ENCODE measurements at places on chromosomes 6 and 20.

DNA sequence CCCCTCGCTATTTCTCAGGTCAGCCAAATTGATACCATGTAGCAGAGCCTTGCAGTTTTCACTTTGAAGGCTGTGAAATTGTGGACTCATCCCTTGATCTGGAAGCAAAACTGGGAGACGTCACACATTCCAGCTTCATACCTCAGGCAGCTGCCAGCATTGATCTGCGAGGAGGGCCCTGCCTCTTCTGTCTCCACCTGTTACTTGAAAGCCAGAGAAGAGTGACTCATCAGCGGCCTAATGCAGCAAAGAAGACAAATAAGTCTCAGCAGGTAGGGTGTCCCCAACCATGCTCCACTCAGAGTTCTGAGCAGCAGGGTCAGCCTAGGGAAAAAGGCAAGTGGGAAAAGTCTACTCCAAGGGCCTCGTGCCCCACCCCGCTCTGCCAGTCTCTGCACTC, 69.4 kb upstream of the BMP2 start:
- no peak for DNase-seq

DNA sequence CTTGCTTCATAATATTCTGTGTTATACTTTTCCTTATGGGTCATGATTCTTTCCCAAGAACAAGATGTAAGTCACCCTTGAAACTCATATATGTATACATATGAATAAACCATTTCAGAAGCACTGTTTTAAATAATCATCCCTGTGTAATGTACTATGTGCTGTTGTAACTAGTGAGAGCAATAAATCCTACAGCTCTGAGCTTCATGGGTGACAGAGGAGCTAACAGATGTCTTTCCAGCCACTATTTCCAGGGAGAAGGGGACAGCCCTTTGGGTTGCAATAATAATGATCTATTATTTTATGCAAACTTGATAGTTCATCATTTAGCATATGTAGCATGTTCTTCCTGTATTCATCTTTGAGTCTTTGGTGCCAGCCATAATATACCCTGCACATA, 342.8 kb downstream of the KIF16B start:
- DNase-seq = no peak

DNA sequence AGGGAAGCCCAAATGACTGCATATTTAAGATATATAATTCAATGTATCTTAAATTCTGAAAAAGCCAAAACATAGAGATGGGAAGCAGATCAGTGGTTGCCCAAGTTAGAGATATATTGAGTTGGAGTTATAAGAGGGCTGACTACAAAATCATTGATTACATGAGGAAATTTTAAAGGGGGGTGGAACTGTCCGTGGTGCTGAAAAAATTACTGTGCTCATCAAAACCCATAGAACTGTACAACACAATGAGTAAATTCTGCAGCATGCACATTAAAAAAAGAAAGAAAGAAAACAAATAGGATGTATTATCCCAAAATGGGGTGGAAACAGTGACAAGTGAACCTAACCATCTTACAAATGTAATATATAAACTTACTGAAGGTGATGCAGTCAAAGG, 100.9 kb downstream of the FUT9 start:
- no peak for DNase-seq

DNA sequence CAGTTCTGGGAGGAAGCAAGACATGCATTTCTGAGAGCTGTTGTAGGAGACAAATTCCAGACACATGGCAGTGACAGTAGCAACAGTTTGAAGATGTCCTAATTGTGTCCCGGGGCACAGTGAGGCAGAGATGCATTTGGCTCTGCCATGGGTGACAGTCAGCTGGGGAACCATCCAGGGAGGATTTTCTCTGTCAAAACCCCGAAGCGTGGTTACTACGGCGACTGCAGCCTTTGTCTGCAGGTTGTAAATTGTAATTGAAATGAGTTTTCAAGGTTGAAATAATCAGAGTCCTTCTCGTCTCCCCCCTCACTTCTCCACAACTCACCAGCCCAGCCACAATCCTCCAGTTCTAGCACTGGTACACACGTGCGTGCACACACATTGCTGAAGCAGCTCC, 100.1 kb downstream of the GRM4 start:
- no peak for DNase-seq

- DNase-seq = no peak
Observed at GRCh38 chr20:51584737-51585136, 42.2 kb upstream of the NFATC2 start.

Data from fibroblast of the conjunctiva (primary cell).